ENCODE measurements at places on chromosomes 3 and 15. TPM values are rescaled to one million over a fixed set of nuclear protein-coding genes. Genes with fewer than 3 reads are reported as not detected.

DNA sequence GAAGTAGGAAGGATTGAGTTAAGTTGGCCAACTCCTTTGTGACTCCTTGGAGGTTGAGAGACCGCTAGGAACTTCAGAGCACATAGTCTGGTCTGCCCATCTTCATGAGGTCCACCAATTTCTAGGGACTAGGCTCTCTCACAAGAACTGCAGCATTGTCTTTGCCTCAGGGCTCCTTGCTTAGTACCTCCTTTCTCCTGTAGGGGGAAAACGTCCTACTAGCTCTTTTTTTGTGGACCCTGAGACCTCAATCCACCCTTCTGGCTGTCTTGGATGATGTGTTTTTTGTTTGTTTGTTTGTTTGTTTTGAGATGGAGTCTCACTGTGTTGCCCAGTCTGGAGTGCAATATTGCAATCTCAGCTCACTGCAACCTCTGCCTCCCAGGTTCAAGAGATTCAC is 21.6 kb downstream of the REC114 start:
- no peaks in the 10 kb centered on the region for H3K4me1 ChIP-seq
- H3K27me3 ChIP-seq = no peaks in the 10 kb centered on the region
- no peak overlapping the region for H3K27ac ChIP-seq
- DNase-seq = no peak

- H3K36me3 ChIP-seq = peaks cover 4% of the 10 kb centered on the region
- no peaks in the 10 kb centered on the region for H3K4me1 ChIP-seq
- DNase-seq = no peak
- H3K4me3 ChIP-seq = no peak overlapping the region
These were observed 37.1 kb downstream of the SYNM start for GRCh38 chr15:99141943-99142342.

DNA sequence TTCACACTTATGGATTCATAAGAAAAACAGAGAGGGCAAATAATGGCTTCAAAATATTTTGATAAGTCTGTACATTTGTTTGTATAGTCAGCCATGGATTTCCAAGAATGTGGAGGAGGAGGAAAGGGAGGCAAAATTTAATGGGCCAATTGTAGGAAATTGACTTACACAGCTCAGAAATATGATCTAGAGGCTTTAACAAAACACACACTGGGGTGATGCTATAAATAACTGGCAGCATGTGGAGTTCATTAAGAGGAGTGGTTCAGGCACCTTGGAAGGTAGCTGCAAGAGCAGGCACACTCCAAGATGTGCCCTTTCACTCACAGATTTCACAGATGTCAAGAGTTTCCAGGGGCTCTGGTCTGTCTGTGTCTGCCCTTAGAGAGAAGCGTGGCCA is 193.4 kb upstream of the RASGRP1 start:
- H3K36me3 ChIP-seq = no peaks in the 10 kb centered on the region
- H3K27ac ChIP-seq = no peak overlapping the region
- no peak overlapping the region for H3K4me3 ChIP-seq

FHIT gene
- total RNA-seq = 2.1 TPM
